ENCODE measurements at places on chromosomes 7 and 10. TPM values are rescaled to one million over a fixed set of nuclear protein-coding genes. Genes with fewer than 3 reads are reported as not detected.
A peak's percentile ranks its signal among the peaks of the same experiment; 100 is the strongest.

The VGF gene
- total RNA-seq, result not detected

GRCh38 chr7:108200326-108200725, 70.2 kb upstream of the LAMB4 start:
- no peak for DNase-seq

- no peak for DNase-seq
Observed at GRCh38 chr7:13201628-13202027, 514.2 kb downstream of the ARL4A start.

- DNase-seq, result no peak
Observed at GRCh38 chr7:46542076-46542475, 621.0 kb upstream of the IGFBP3 start.

GRCh38 chr10:29273478-29273877, 15.4 kb upstream of the LYZL1 start:
- no peak for DNase-seq

- no peak for DNase-seq
Observed at GRCh38 chr7:5519515-5519928, 95.9 kb upstream of the TNRC18 start.

The PARP12 gene
- 15.1 TPM for total RNA-seq

The AKR1C8 gene
- total RNA-seq, result 0.68 TPM

DNA sequence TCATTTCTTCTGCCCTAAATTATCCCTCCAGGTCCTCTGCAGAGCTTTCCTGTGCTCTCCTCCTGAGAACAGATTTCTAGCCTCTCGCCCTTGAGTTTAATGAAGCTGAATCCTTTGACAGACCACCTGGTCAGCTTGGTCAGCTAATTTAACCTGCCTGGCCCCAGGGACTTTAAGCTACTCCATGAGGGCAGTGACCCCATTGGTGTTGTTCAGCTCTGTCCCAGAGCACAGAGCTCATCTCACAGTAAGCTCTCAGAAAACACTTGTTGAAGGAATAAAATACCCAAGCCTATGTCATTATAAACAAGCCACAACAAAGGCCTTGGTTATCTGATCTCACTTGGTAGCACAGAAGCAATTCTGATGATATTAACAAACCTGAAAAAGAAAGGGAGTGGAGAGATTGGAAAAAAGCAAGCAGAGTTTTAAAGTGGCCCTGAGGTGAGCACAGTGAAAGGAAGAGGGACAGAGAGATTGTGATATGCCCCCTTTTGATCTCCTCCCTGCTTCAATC, 24.4 kb downstream of the SLC26A4 start:
- DNase-seq, result no peak

DNA sequence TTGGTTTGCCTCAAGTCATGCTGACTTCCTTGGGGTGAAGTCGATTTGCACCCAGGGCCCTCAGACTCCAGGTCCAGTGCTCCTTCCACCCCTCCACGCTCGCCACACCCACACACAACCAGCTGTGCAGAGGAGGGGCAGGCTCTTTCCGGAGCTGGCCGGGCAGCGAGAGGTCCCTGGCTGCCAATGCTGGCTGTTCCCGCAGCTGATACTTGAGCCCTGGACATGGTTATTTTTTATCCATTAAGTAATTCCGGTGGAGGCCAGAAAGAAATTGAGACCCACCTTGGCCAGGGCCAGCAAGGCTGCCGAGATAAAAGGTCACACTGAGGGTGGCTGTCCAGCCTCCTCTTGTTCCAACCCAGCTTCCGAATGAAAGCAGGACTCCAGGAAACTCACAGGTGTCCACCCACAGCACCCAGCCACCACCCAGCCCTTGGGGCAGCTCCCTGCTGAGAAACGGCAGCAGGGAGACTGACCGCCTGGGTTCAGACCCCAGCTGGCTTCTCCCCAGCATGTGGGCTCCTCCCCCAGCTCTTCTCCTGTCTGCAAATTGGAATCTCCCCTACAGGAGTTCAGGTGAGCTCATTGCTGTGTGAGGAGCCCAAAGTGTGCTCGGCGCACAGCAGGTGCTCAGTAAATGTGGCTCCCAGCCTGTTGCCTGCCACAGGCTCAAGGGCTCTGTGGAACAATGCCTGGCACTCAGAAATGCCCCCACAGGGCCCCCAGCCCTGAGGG, 77.8 kb downstream of the PDGFA start:
- DNase-seq, result no peak

GRCh38 chr7:19589446-19589845, 119.4 kb downstream of the POLR1F start:
- DNase-seq, result no peak

DNA sequence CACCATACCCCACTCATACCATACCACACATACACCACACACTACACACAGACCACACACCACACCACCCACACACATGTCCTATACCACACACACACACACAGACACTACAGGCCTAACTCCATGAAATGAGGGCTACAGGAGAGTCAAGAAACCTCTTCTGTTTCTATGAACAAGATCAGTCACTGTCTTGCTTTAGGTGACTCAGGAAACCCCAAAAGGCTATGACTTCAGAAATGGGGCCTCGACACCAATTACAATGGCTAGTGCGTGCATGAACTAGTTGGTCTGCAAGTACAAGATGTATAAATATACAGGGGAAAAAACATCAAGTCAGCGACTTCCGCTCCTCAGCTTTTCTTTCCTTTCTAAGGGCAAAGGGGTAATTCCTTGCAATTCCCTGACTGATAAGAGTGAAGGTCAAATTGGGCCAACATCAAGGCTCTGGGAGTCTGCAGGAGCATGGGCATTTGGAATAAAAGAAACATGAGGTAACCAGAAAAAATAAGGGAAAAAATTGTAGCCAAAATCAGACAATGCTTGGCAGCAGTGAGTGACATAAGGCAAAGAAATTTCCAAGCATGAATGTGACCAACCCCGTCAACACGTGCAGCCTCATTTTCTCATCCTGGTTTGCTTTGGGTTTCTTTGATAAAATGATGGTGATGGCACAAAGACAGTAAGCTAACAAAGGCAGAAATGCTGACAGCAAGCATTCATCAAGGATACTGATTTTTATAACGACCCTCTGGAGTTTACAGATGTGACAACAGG, 1.5 kb downstream of the PKD1L1 start:
- DNase-seq, result no peak

DNA sequence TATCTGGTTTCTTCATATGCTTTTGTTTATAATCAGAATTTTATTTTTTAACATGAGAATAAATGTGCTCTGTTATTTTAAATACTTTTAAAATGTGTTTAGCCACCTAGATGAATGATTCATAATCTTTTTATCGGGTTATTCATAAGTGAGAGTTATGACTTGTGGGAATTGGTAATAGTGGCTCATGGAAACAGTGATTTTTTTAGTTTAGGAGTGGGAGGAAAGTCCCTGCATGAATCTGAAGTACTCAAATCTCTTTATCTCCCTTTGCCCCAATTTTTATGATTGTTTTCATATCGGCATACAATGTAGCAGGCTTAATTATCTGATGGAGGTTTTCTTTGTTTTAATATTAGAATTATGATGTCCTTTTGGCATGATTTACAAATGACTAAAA, 42.9 kb downstream of the TAX1BP1 start:
- no peak for DNase-seq

The OR6V1 gene
- total RNA-seq, result not detected

The TRIM73 gene
- 0.74 TPM for total RNA-seq

The EGFR gene
- 26.6 TPM for total RNA-seq

DNA sequence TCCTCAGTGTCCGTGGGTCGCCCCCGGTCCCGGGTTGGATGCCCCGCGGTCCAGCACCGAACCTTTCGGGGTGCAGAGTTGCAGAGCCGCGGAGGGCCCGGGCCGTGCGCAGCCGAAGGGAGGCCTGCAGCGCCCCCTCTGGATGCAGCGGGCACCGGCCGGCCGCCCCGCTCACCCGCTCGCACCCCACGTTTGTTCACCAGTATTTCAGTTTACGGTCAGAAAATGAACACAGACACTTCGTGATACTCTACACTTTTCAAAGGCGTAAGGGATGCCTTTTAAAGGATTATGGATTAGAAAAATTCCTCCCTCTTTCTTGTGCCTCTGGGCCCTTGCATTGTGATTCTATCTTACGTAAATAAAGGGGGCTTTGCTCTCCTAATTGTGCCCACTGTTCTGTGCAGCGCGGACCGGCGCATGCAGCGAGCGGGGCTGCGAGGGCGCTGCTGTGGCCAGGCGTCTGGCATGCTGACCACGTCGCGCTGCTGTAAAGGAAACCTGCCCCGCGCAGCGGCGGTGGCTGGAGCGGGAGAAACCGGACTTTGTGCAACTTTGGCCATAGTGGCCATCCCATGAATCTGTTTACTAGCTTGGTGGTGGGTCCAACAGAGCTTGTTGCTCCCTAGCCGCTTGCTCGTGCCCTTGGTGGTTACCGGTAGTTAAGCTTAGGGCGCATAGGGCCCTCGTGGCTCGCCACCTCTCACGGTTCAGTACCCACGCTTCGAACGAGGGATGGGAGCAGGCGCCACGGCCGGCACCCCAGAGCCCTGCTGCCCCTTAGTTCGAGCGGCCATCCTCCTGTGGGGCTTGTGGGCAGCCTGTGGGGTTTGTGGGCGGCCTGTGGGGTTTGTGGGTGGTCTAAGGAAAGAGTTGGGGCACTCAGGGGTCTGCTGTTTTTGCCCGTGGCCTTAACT, 739 bp upstream of the MEST start:
- peak; percentile 50 for DNase-seq

DNA sequence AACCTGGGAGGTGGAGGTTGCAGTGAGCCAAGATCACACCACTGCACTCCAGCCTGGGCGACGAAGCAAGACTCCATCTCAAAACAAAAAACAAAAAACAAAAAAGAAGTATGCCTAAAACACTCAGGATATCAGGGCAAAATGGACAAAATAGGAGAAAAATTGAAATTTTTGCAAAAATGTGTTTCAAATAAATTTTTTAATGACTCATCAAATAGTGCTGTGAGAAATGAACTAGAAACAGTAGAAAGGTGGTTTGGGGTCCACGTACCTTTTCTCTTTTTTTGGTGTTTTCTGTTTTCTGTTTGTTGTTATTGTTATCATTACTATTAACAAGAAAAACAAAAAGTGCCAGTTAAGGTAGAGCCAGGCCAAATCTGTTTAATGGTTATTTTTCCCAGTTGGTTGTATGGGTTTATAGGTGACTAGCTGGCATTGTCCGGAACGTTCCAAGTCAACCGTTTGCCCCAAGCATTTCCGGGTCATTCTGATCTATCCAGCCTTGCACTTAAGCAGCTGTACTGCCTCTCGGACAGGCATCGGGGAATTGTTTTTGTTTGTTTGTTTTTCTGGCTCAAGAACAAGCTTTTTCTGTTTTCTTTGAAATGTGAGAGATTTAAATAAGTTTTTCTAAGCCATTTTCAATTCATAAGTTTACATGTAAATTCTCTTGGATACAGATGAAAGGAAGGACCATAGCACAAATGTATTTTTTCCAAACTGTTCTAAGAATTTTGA, 157.0 kb upstream of the NEBL start:
- no peak for DNase-seq

GRCh38 chr10:124226271-124227054, 133.1 kb upstream of the CHST15 start:
- no peak for DNase-seq

- DNase-seq, result peak; percentile 3
Observed at GRCh38 chr7:130906575-130906974, 172.6 kb upstream of the KLF14 start.
